ENCODE measurements at places on chromosomes 11 and 22.

DNA sequence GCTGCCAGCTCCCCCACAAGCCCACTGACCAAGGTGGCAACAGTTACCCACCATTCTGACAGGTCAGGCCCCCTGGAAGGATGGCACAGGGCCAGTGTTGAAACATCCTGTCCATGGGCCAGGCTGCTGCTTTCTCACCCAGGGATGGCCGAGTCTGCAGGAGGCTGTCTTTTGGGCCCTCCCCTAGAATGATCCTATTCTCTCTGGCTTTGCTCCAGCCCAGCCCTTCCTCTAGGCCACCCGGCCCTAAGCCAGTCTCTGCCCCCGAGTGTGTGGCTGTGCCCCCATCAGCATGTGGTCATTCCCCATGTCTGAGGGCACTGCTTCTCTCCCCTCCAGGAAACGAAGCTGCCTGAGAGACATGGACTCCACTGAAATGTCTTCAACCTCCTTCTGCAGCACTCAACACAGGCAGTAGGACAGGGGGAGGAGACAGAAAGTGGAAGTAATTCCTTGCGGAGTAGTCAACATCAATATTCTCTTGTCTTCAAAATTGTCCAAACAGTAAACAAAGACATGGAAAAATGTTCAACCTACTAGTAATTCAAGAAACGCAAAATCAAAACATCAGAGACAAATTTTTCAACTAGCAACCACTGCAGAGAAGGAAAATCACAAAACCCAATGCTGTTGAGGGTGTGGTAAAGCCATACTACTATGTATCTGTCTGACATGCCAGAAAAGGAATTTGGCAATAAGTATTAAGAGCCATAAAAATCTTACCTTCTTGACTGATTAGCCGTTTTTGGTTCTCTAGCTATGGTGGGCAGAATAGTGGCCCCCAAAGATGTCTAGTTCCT, 5.1 kb upstream of the SCARF2 start:
- DNase-seq: no peak

DNA sequence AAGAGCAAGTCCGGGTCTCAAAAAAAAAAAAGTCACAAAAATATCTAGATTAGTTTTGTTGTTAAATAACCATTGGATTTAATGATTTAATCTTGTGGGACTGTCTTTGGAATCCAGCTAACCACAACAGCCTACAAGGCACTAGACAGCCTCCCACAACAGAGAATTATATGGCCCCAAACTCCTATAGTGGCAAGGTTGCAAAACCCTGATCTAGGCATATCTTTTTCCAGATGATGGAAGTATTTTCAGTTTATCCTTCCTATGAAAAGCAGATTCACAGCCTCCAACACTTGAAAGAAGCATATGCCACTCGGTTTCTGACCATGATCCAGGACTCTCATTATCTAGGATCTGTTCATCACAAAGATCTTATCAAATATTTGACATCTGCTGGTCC, 5.4 kb upstream of the C11orf87 start:
- no peak for DNase-seq

DNA sequence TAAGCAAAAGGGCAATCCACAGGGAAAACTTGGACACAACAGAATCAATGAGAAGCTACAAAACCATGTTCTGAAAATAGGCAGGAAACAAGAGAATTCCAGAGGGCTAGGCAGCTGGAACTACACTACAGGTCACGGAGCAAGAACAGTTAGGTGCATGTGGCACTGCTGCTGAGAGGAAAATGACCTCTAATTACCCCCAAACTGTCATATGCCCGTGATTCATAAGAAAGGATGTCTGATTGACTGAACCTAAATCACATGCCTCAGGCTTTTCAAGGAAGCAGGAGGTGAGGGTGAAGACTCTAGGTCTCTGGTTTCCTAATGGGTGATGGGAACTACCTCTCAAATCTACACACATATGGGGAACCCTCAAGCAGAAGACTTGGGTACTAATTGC, 17.9 kb upstream of the RRAS2 start:
- DNase-seq: no peak

DNA sequence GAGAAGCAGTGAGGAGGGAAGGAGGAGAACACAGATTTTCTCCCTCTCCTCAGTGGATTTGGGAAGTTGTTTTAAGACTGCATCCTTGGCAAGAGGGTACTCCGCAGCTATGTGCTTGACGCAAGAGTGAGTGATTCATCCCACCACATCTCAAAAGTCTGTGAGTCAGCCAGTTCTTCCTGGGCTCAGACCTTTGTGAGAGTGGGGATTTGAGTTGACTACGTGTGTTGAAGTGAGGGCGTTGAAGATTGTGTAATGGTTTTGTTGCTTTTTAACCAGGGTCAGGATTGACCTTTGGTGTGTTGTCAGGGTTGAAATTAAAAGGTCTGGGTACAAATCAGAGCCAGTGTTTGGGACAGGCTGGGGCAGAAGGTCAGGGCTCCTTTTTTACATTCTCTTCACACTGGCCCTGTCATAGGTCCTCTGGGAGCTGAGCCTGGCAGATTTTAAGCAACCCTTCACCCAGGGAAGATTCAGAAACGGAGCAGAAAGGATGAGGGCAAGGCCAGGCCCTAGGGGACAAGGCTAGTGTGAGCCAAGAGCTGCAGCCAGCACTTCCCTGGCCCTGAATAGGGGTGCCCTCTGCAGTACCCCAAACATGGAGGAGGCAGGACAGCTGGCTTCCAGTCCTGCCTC, 4.2 kb upstream of the C11orf86 start:
- DNase-seq: peak; percentile 87

DNA sequence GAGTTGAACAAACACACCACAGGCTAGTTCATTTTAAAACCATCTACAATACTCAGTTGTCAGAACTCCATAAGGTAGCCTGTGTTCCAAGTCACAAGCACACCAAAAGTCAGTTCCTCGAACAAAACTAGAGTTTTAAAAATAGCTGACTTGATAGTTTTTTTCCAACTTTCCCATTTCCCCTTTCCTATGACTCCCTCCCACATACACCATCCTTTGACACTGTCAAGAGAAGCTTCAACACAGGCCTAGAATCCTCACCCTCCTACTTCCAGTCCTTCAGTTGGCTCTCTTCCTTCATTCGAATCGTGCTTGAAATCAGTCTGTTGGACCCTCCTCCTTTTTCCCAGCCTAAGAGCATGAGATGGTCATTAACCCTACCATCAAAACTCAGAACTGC, 105.7 kb upstream of the AKIP1 start:
- DNase-seq: no peak

- DNase-seq: no peak
These were observed 29.7 kb downstream of the POU2AF3 start for GRCh38 chr11:111327908-111328624.

DNA sequence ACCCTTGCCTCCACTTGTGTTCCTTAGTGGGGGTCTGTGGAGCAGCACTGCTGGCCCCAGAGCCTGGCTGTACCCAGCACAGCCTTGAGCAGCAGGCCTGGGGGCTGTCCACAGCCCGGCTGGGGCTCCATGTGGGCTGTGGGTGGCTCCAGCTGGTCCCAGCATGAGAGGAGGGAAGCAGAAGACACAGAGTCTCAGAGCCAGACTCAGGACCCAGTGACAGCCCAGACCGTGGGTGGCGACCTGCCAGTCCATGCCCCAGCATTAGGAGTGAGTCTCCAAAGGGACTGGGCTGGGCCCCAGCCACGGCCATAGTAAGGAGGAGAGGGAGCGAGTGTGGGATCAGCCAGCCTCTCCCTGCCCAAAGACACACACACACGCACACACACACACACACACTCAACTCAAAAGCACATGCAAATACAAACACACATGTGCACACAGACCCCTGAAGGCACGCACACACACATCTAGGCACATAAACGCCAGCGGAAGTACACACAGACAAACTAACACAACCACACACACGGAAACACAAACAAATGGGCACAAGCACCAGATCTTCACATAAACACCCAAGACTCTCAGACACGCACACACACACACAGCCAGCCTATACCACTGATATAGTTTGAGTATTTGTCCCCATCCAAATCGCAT, 16.7 kb upstream of the LRRC10B start:
- peak; percentile 58 for DNase-seq

- DNase-seq: no peak
These were observed 3.2 kb downstream of the TTLL12 start for GRCh38 chr22:43183496-43184277.
